ENCODE measurements at places on chromosomes 11 and 22. TPM values are rescaled to one million over a fixed set of nuclear protein-coding genes. Genes with fewer than 3 reads are reported as not detected.

DNA sequence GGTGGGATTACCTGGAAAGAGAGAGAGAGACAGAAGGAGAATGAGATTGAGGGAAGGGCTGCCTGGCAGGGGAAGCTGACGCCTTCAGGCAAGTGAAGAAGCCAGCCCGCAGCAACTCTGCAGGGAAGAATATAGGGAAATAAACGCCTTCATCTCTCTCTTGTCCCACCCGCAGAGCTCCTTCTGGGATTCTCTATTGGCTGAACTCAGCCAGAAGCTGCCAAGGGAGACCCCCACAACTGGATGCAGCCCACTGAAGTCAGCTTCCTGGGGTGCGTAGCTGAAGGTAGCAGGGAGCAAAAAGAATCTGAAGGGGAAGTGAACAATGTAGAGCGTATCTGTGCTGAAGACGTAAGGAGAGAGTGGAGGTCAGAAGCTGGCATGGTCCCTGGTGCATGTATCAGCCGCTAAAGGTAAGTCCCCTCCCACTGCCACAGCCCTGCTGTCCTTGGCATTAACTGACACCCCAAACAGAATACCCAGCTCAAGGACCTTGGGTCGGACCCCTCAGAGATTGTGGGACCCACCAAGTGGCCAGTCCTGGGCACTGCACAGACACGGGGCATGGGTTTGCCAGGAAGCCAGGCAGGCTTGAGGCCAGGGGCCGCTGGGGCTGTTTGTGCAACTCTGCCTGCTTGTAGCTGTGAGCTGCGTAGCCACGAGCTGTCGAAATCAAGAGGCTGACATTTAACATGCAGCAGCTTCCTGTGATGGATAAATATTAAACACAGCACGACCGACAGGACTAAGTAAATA, 469.9 kb downstream of the MN1 start:
- peak; percentile 83 for DNase-seq

DNA sequence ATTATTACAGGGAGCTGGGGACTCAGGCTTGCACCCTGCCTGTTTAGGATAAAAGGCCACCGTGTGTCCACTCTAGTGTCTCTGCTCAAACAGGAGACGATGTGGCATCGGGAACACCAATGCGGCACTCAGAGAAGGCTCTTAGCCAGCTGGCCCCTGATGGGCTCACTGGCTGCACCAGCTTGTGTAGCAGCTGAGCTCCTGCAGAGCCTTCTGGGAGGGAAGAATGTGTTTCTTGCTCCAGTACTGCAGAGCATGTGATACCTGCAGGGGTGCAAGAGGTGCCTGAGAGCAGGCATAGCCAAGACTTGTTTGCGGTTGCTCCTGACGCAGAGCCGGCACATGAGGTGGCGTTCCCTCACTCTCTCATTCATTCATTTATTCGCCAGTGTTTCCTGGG, 44.4 kb upstream of the KCNQ1OT1 start:
- peak; percentile 50 for DNase-seq

DNA sequence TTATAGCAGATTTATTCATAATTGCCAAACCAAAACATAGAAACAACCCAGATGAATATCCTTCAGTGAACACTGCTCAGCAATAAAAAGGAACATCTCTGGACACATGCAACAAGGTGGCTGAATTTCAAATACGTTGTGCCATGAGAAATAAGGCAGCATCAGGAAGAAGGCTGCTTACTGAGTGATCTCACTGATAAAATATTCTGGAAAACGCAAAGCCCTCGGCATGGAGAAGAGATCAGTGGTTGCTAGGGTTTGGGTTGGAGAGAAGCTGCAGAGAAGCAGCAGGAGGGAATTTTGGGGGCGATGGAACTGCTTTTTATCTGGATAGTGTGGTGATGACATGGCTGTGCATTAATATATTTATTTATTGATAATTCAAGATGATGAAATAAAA, 11.0 kb upstream of the SHANK2 start:
- peak; percentile 88 for DNase-seq

DNA sequence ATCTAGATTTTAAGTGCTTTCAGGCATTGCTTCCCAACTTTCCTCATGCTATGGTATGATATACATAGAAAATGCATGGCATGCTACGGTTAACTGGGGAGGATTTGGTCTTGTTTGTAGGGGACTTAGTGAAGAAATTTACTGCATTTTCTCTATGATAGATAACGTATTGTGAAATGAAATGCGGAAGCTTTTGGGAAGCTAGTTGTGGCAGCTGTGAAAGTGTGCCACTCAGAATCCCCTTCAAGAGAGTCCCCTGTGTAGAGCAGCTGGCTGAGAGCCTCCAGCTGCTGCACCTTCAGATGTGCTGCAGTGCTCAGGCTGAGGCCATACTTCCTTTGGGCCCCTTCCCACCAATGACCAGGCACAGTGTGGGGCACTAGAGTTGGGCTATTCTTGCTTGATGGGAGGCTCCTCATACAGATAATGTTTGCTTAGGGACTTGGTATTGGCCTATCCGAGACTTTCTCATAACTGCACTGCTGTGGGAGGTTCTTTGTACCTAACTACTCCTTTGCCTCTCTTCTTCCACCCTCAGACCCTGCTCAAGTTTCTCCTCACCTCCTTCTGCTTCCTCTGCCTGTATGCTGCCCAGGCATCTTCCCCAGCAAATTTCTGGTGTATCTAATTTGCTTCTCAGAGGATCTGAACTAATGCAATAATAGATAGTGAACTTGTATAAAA, 67.3 kb downstream of the HIPK3 start:
- no peak for DNase-seq

DNA sequence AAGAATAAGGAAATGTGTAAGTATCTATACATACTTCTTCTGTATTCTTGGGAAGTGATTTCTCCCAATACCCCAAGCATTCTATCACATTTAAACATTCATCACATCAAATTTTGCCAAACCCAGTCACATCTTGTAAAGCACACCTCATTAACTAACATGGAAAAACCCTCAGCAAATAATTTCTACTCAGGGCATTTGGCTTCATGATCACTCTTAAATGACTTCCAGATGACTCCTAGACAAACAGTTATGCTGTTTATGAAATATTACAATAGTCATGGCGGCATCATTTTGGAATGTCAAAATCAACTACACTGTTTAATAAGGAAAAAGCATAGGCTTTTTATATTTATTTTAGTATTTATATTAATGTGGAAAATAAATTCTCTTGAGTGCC, 47.3 kb upstream of the CCDC34 start:
- no peak for DNase-seq

GRCh38 chr22:50174382-50175190, 4.1 kb downstream of the PANX2 start:
- DNase-seq: peak; percentile 82

DNA sequence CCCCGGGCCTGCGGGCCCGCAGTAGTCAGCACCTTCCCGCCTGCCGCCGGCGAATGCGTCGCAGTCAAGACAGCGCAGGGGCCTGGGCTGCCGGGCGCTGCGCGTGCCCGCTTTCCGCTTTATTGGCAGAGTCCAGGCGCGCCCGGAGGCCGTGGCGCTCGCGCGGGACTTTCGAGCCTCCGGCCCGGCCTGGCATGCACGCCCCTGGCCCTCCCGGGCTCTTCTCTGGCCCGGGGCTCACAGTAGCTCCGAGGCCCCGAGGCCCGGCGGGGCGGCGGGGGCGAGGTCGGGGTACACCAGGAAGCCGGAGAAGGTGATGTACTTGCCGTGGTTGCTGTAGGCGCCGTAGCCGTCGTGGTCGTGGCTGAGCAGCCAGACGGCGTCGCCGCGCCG, 3.1 kb downstream of the FAM180B start:
- no peak for DNase-seq

The MFNG gene
- 0.72 TPM for total RNA-seq

The MS4A7 gene
- 0.36 TPM for total RNA-seq

All from osteoblast (primary cell).